ENCODE measurements at places on chromosomes 16 and 17. TPM values are rescaled to one million over a fixed set of nuclear protein-coding genes. Genes with fewer than 3 reads are reported as not detected.

NPIPA3 gene
- total RNA-seq, result 0.48 TPM

GJC1 gene
- 19.3 TPM for total RNA-seq

DYNLRB2 gene
- not detected for total RNA-seq

PRR29 gene
- not detected for total RNA-seq

KAT7 gene
- total RNA-seq, result 38.1 TPM

APOBR gene
- not detected for total RNA-seq

CCL4 gene
- total RNA-seq, result not detected

DNAH3 gene
- total RNA-seq, result under 0.01 TPM

SAMD14 gene
- total RNA-seq, result 0.24 TPM

TP53TG3F gene
- not detected for total RNA-seq

MMP28 gene
- total RNA-seq, result not detected

SEZ6 gene
- total RNA-seq, result not detected

GFER gene
- total RNA-seq, result 6.7 TPM

CCL17 gene
- total RNA-seq, result not detected

SOX8 gene
- not detected for total RNA-seq

TEKT5 gene
- not detected for total RNA-seq

CCL16 gene
- not detected for total RNA-seq

KRT31 gene
- not detected for total RNA-seq

TBX21 gene
- not detected for total RNA-seq

SECTM1 gene
- 19.7 TPM for total RNA-seq

TVP23A gene
- total RNA-seq, result not detected

PIPOX gene
- 10.0 TPM for total RNA-seq

SNAI3 gene
- not detected for total RNA-seq

KCNAB3 gene
- 1.1 TPM for total RNA-seq

TOP2A gene
- 303 TPM for total RNA-seq

MAPT gene
- total RNA-seq, result 0.10 TPM

SRP68 gene
- total RNA-seq, result 21.1 TPM

SCIMP gene
- total RNA-seq, result not detected

BRICD5 gene
- total RNA-seq, result 0.96 TPM

CTF1 gene
- total RNA-seq, result 0.39 TPM

GALR2 gene
- not detected for total RNA-seq

NPIPA7 gene
- 1.3 TPM for total RNA-seq

TTYH2 gene
- total RNA-seq, result 0.96 TPM

GP1BA gene
- not detected for total RNA-seq

MT1G gene
- 13.5 TPM for total RNA-seq

CCL8 gene
- not detected for total RNA-seq

CSF3 gene
- total RNA-seq, result not detected

SLC47A2 gene
- not detected for total RNA-seq

TMEM106A gene
- 4.9 TPM for total RNA-seq

ASPSCR1 gene
- total RNA-seq, result 18.5 TPM

CHST5 gene
- total RNA-seq, result not detected

PPP1R27 gene
- not detected for total RNA-seq

WNT9B gene
- total RNA-seq, result not detected

COL1A1 gene
- 259 TPM for total RNA-seq

PVALEF gene
- not detected for total RNA-seq

KRTAP3-2 gene
- total RNA-seq, result not detected

PDILT gene
- not detected for total RNA-seq

GGA3 gene
- 8.4 TPM for total RNA-seq

UBE2Z gene
- total RNA-seq, result 56.8 TPM

NDRG4 gene
- total RNA-seq, result 2.5 TPM

VAT1L gene
- total RNA-seq, result 53.7 TPM

CPNE2 gene
- total RNA-seq, result 93.1 TPM

CFAP97D1 gene
- not detected for total RNA-seq

SRCIN1 gene
- total RNA-seq, result not detected

KRTAP17-1 gene
- total RNA-seq, result not detected

RDM1 gene
- 2.4 TPM for total RNA-seq

KIF2B gene
- not detected for total RNA-seq

All from RPMI7951 (cell line).